Activated T-cell treated with anti-CD3 and anti-CD28 coated beads, Interleukin-2, amount 50 U/mL, for 4 hours (primary cell): ENCODE measurements at places on chromosomes 11 and 22.

DNA sequence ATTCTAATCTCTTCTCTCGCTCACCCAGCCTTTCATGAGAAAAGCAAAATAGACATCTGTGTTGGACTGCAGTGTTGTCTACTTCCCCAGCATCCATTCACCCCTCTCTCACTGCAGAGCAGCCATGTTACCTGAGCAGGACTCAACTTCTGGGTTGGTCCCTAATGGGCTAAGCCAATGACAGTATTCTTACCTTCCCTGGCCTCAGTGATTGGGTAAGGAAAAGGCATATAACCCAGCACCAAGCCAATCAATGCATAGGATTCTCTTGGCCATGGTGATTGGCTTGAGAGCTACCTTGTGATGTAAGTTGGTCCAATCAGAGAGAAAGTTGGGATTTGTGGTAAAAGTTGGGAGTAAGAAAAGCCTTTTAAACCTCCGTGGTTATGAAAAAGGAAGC lies 99.8 kb upstream of the NECTIN1 start:
- DNase-seq, result no peak

DNA sequence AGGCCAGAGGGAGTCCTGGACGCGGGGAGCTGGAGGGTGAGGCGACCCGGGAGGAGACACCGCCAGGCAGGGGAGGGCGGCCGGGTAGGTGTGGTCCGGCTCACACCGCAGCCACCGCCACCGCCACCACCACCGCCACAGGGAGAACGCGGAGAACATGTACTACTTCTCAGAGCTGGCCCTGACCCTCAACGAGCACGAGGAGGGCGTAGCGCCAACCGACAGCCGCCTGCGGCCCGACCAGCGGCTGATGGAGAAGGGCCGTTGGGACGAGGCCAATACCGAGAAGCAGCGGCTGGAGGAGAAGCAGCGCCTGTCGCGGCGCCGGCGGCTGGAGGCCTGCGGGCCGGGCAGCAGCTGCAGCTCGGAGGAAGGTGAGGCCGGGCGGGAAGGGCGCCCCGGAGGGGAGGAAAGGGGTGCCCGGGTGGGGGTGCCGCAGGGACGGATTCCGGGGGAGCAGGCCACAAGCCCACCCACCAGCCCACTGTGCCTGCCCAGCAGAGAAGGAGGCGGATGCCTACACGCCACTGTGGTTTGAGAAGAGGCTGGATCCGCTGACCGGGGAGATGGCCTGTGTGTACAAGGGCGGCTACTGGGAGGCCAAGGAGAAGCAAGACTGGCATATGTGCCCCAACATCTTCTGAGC lies 62.8 kb downstream of the MORC2 start:
- DNase-seq, result no peak

- no peak for DNase-seq
Observed at GRCh38 chr11:26283852-26284408, 48.0 kb upstream of the ANO3 start.

GRCh38 chr11:29963796-29964195 lies 53.0 kb downstream of the KCNA4 start:
- DNase-seq, result no peak

- DNase-seq, result no peak
Observed at GRCh38 chr11:7796842-7797241, at the start of gene OR5P2. OR5P2 (minus strand) TSS chr11:7796942; CDS start chr11:7796942, 0 bp downstream.

DNA sequence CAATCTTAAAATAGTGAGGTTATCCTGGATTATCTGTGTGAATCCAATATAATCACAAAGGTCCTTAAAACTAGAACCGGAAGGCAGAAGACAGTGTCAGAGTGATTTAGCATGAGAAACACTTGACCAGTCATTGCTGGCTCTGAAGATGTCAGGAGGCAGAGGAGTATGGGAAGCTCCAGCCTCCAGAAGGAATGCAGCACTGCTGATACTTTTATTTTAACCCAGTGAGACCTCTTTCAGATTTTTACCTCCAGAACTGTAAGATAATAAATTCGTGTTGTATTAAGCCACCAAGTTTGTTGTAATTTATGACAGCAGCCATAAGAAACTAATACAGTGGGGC lies 134.4 kb upstream of the ZC3H12C start:
- no peak for DNase-seq

DNA sequence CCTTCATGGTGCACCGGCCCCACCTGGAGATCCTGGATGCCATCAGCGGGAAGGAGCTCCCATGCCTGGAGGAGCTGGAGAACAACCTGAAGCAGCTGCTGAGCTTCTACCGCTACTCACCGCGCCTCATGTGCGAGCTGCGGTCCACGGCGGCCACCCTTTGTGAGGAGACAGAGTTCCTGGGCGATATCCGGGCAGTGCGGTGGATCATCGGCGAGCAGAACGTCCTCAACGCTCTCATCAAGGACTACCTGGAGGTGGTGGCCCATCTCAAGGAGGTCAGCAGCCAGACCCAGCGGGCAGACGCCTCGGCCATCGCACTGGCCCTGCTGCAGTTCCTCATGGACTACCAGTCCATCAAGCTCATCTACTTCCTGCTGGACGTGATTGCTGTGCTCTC lies 59.2 kb downstream of the SYT13 start:
- no peak for DNase-seq

GRCh38 chr22:48262596-48263430 lies 1500.4 kb downstream of the TBC1D22A start:
- no peak for DNase-seq

DNA sequence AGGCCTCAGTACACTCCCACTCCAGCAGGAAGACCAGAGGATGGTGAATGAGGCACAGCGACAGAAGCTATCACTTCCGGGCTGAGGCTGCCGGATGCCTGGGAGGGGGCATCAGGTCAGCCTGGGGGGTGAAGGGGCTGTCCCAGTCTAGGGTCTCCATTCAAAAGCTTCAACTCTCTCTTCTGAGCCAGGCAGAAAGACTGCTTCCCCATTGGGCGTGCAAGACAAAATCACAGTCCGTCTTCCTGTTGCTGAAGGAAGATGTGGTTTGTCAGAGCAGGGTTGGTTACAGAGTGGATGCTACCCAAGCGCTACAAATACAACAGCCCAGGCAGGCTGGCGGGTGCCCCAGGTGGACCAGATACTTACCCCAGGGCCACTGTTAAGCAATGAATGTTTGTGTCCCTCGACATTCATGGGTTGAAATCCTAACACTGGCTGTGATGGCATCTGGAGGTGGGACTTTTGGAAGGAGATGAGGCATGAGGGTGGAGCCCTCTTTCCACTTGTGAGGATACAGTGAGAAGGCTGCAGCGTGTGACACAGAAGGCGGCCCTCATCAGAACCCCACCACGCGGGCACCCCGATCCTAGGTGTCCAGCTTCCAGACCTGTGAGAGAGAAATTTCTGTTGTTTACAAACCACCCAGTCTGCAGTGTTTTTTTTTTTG lies 12.0 kb downstream of the UPK3A start:
- no peak for DNase-seq

DNA sequence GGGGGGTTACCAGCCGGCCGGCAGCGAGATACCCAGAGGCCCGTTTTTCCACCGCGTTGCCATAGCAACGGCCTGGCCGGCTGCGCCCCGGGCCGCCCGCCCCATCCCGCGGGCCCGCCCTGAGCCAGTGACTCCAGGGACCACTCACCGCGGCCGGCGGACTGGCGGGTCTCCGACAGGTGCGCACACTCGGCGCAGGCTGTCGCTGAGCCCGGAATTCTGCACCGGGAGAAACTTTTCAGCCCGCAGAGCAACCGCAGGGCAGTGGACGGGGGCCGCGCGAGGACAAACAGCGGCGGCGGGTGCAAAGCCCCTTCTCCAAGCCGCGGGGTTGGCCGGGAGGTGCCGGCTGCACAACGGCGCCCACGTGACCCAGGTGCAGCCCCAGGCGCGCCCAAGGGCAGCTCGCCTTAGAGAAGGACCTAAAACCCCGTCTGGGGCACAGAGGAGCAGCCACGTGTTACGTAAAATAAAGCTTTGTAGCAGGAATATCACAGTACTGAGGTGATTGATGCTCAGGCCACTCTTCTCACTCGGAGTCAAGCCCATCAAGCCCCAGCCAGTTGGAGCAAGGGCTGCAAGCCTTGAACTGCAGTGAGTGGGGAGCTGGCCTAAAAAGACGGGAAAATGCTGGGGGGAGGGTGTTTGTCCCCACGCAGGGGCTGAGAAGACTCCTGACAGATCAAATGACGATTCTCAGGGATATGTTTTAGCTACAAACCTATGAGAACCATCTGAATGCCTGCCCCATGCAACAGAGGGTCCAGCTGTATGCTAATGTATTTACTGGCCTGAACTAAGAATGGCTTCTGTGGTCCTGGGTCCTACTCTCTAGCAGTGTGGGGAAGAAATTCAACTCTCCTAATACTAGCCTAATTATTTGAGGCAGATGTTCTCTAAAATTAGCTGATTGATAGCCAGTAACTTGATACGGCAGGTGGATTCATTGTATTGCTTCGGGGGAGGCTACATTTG lies at the start of gene STK33:
TSS of gene STK33 (minus strand) at position 294 of the 975 bp plus-strand sequence. CDS start 119,323 bp downstream, outside the sequence.
- DNase-seq, result no peak

GRCh38 chr11:541433-541885 lies 4.1 kb downstream of the LRRC56 start:
- DNase-seq, result no peak
